KG1 (cell line): ENCODE measurements at places on chromosomes 6 and 20.

GRCh38 chr20:49397525-49397924, 84.9 kb downstream of the KCNB1 start:
- DNase-seq = no peak

DNA sequence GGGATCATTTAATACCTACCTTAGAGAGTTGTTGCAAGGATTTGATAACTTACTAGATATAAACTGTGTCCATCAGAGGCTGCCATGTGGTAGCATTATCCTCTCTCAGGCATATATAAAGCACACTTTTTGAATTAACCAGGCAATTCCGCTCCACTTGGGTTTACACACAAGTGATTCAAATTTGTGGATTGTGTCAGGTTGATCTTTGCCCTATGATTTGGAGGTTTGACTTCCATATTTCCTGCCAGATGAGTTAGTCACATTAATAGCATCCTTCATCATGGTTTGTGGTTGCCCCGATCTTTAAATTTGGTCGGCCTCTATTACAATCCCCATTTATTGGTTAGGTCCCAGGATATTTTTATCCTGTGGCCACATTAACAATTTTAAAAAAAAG, 44.8 kb upstream of the CTAGE9 start:
- DNase-seq = no peak

GRCh38 chr6:37514321-37514771, 14.7 kb upstream of the CCDC167 start:
- no peak for DNase-seq

DNA sequence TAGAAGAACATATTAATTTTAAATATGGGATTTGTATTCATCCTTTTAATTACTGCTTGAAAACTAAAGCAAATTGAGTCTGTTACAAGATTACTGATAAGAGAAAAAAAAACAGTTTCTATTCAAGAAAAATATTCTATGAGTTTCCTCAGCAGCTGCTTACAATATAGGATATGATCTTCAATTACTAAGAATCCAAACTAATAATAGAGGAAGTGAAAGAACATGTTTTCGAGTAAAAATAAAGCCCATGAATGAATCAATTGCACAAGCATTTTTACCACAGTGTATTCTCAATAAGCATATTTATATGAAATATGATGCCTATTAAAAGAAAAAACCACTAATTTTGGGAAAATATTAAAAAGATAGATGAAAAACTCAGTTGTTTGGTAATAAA, 63.4 kb downstream of the AHI1 start:
- no peak for DNase-seq

DNA sequence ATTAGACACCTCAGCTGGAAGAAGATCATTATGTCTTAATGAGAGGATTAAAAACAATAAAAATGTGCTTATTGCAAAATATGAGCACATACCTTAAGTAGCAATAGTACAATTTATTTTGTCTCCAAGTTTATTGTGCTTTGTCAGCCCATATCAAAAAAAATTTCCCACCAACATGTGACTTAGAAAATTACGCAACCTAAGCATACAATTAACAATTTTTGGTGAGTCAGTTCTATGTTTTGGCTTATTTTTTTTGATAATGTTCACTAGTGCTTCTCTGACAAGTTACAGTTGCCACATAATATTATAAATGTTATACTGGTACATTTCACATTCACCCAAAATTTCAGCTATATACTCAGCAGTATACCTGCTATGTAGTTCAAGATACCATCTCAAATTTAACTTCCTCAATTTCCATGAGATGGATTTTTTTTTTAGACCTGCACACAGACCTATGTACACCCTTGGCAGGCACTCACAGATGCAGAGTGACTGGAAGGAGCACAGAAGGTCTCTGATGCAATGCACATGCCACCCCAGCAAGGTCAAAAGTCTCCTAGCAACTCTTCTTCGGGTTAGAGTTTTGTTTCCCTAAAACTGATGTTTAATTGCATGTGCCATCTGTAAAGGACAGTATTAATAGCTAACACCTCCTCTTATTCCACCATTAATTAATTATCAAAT, 112.4 kb downstream of the PRKN start:
- DNase-seq = peak; percentile 9

DNA sequence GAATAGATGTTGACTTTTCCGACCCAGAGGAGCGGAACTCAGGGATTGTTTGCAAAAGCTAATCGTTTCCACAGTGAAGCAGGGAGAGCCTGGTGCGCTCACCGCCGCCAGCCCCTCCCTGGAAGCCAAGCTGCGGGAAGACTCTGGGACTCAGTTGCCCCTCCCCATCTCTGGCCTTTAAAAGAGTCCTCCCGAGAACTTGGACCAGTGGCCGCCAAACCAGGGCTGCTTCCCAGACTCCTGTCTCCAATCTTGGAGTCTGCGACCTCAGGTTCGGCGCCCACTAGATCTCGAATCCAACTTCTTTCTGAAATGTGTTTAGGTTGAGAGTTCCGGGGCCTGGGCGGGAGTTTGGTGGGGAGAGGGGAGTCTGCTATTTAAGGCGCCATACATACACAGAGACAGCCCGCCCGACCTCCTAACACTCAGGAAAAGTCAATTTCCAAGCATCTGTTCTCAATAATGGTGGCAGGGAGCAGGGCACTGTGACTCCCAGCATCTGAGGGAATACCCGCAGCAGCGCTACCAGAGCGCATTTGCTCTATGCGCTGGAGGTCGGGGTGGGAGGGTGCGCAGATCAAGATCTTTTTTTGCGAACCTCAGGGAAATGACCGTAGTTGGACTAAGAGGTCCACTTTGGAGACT, 800 bp upstream of the GRIK2 start:
- DNase-seq = no peak

DNA sequence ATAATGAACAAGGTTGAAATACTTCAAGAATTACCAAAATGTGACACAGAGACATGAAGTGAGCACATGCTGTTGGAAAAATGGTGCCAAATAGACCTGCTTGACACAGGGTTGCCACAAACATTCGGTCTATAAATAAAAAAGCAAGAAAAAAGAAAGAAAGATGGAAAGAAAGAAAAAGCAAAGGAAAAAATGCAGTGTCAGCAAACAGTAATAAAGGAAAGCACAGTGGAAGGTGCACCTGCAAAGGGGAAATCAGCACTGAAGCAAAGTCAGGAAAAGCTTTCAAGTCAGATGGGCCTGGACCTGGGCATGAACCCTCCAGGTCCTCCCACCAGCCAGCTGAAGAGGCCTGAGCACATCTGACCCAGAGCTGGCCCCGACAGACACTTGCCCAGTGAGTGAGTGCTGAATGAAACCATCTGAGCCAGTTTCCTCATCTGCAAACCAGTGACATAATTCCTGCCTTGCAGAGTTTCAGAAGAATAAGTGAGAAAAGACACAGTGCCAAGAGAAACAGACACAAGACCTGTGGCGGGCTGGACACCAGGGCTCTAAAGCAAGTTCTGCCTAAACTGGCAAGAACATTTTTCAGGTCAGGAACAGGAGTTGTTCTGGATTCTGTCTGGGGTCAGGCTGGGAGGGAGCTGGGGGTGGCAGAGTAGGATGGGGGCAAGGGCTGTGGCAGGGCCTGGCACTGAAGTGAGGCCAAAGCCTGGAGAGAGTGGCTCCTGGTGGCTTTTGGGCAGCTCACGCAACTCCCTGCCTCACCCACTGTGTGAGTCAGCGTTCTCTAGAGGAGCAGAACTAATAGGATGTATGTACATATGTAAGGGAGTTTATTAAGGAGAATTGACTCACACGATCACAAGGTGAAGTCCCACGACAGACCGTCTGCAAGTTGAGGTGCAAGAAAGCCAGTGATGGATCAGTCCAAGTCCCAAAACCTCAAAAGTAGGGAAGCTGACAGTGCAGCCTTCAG, 23.9 kb upstream of the MICB start:
- no peak for DNase-seq

GRCh38 chr20:63969838-63970713, at the start of gene ZNF512B:
TSS of gene ZNF512B (minus strand) at chr20:63969930. CDS start at chr20:63967950, 1,980 bp downstream.
- no peak for DNase-seq

DNA sequence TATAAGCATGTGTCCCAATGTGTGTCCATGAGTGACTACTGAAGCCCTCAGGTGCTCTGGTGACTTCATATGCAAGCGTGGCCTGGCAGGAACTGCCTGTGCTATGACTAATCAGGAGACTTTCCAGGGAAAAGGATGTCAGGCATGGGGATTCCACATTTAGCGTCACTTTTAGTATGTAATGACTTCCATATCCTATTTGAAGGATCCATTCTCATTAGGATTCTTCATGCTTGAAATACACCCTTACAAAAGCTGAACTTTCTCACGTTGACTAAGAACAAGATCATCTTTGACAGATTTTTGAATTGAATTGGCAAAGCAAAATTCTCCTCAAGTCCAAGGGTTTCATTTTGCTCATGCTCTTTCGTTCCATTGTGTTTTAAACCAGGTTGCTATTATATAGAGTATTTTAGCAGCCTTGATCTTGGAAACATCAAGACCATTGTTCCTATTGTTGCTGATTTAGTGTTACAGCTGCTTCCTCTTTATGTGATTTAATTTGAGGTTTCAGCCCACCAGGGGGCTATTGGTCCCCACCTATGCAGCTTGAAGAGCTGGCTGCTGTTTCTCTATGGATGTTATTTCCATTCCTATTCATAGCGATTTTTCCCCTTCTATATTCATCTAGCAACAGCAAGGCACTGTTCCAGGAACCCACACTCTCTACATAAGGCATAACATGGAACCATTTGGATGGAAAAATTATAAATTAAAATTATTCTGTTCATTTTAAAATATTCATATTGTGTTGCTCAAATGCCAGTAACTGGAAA, 418.6 kb downstream of the CDKAL1 start:
- no peak for DNase-seq

- no peak for DNase-seq
Observed at GRCh38 chr6:85436939-85437495, 12.9 kb upstream of the NT5E start.
